ENCODE measurements at places on chromosomes 5 and 9.

- no peak for DNase-seq
Measured at GRCh38 chr9:136754059-136754572, 3.9 kb downstream of the LCN8 start.

GRCh38 chr5:38546691-38547146 is 9.7 kb downstream of the LIFR start:
- DNase-seq: no peak

DNA sequence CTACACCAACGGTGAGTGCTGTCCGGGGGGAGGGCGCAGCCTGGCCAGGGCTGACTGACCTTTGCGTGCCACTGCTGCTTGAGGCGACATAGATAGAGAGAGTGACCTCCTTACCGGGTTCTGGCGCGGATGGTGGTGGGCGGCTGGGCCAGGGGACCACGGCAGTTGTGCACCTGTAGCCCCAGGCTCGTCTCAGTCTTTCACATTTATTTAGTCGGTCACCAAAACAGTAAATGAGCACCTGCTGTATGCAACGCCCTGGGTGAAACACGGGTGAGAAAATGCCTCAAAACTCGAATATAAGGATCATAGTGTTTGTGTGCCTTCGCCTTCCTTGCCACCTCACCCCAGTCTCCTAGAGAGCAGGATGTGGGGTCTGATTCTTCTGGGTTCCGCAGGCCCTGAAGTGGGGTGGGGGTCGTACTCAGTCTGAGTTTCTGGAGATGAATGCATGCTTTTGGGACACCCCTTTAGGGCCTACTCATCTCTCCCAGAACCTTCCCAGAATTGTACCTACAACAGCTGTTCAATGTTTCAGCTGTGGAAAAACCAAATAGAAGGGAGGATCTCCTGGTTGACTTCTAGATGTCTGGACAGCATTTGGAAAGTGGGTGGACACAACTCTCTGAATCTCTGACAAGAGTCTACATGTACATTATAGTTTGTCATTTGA is 714 bp downstream of the SEC24A start:
- no peak for DNase-seq

DNA sequence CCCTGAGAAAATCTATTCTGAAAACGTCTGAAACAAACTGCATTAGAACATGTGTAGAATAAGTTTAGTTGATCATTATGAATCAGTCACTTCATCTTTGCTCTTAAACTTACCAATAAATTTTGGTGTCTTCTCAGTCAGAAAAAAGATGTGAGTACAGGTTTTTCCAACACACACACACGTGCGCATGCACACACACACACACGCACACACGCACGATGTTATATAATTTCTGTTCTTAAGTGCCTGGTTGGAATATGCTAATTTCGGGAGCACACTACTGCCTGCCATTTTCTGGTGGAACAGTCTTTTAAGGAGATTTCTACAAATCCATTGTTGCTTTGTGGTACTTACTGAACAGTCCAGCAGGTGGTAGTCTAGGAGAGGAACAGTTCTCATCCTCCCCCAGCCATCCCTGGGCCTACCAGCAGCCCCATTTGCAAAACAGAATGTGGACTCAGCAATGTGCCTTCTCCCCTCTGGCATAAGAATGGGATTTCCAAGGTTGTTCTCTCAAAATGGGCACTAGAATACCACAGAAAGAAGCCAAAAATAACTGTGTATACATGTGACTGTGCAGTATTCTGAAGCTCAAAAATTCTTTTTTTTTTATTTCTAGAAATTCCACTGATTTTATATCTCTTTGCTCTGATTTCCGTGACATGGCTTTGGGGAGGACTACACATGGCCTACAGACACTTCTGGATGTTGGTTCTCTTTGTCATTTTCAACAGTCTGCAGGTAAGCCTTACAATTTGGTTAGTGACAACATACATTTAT is 281.3 kb downstream of the ARRDC3 start:
- DNase-seq: peak; percentile 81

GRCh38 chr9:99013550-99013949 is 69.8 kb downstream of the COL15A1 start:
- DNase-seq: no peak

GRCh38 chr9:13513286-13513685 is 233.8 kb upstream of the MPDZ start:
- DNase-seq: peak; percentile 14

- DNase-seq: peak; percentile 91
Measured at GRCh38 chr9:109001275-109001676, 12.0 kb downstream of the CTNNAL1 start.

- peak; percentile 71 for DNase-seq
Measured at GRCh38 chr9:14373336-14373666, 59.4 kb upstream of the NFIB start.

Measured in fibroblast of skin of scalp (primary cell).